RWPE1 (cell line): ENCODE measurements at places on chromosomes 3 and 15.

DNA sequence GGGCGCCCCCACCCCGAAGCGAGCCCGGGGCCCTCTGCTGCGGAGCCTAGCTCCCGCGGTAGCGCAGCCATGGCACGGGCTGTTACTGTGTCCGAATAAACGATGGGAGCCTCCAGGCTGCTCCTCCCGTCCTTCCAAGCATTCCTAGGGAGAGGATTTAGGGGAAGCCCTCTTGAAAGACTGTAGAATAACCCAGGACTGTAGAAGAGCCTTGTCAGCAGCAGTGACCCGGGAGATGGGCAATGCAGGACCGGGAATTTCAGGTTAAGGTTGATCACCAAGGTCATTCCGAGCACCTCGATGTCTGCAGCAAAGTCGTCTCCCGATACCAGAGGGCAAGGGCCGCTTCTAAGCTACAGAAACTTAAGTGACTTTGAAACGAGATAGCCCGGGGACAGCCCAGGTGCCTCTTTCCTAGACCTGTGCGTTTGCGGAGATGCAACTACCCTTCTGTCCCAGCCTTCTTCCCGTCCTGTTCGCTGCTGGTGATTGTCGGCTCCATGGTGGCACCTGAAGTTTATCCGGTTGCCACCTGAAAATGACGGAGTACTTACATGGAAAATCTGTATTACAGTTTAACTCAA, 753 bp upstream of the MYO5A start:
- DNase-seq, result no peak

GRCh38 chr3:192817506-192817905, 90.2 kb upstream of the FGF12 start:
- DNase-seq, result no peak

DNA sequence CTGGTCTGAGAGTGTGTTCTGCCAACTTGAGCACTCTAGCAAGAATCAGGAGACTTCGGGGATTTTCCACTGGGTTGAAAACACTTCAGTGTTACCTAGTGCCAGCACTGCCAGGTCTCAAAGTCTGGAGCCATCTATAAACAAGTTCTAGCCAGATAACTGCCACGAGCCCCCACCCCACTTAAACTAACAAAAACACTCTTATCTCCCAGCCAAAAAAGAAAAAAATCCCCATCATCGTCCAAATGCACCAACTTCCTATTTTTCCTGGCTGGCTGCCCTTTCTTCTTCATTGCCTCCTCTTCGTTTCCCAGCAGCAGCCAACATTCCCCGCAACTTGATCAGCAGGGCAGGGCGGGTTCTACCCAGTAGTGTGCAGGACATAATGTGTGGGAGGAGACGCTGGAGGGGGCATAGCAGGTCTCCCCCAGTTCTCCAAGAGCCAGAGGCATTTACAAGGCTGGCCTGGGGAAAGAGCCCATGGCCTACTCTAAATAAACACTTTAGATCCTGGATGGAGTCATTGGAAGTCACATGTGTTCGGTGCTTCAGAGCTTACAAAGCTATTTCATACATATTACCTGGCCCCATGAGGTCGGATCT, 29.5 kb downstream of the C2CD4B start:
- DNase-seq, result no peak

DNA sequence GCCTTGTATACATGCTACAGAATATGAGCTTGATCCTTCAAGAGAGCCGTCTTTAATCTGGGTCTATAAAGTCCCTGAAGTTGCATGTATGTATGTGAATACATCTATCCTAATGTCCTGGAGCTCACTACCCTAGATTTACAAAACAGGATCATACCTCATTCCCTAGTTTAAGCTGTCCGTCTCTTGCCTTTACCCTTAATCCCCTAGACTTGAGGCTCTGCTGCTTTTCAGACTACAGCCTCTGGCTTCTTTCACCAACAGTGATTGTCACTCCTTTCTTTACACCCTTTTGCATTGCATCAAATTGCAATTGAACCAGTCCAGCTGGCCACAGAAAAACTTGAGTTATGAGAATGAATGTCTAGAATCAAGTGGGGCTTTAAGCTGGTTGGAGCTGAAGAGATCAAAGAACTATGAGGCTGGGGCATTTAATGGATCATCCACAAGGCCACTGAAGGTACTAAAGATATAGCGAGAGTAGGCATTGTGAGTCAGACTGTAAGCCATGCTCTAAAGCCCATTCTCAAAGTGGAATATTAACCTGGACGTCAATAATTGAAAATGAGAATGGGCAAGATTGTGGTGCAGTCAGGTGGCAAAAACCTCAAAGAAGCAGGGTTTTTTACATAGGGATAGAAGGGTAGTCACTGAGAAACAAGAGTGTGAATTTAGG, 12.3 kb upstream of the PLD1 start:
- DNase-seq, result no peak

- peak; percentile 58 for DNase-seq
These were observed 114.6 kb downstream of the NFKBIZ start for GRCh38 chr3:101963902-101964362.

- no peak for DNase-seq
These were observed 10.9 kb downstream of the RARB start for GRCh38 chr3:25438791-25439555.

DNA sequence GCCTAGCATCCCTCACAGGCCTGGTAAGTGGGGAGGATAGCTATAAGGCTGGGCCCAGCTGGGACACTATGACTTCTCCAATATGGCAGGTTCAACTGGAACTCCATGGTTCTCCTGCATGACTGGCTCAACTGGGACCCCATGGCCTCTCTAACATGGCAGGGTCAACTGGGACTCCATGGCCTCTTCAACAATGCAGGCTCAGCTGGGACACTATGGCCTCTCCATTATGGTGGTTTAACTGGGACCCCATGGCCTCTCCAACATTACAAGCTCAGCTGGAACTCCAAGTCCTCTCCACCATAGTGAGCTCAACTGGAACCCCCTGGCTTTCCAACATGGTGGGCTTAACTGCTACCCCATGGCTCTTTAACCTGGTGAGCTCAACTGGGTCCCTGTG, 58.2 kb upstream of the SEC61A1 start:
- DNase-seq, result no peak

- no peak for DNase-seq
These were observed 13.1 kb downstream of the RYK start for GRCh38 chr3:134237454-134238145.

DNA sequence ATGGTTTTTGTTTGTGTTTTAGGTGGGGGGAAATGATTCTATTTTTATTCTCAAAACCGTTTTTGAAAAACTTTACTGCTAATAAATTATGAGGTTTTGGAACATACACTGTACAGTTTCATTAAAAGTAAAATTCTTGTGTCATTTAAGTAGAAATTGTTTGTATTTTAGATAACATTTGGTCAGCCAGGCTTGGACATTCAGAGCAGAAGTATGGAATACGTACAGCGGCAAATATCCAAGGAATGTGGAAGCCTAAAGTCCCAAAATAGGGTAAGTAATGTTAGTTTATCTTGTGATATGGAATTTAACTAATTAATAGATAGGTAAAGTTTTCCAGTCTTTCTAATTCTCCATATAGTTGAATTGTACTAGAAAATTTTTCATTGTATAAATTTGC, 96.6 kb downstream of the SPRED1 start:
- DNase-seq, result no peak

DNA sequence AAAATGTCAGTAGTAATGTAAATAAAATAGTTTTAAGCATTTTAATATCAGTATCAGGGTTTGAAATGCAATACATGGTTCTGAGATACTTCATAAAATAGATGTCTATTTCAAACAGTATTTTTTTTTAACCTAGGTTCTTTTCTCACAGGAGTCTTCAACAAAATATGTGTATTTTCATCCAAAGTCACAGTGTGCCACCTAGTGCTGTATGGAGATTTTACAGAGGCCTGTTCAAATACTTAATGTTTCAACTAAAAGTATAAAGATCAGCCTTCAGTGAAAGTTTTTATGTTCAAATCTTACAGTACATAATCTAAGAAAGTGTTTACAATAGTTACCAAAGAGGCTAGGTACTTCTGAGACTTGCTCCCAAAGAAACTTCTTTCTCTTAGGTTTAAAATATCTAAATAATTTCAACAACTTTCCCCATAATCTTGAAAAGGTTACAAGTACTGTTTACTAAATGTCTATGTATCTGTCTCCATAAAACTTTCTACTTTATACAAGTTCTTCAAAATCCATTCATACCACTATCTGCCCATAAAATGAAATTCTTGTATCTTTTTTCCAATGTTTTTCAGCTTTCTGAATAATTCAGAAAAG, 38.3 kb downstream of the SCAPER start:
- peak; percentile 12 for DNase-seq

- DNase-seq, result no peak
These were observed 126.1 kb upstream of the ABHD17C start for GRCh38 chr15:80568876-80569605.

- no peak for DNase-seq
These were observed 16.2 kb downstream of the CEP19 start for GRCh38 chr3:196695849-196696226.

DNA sequence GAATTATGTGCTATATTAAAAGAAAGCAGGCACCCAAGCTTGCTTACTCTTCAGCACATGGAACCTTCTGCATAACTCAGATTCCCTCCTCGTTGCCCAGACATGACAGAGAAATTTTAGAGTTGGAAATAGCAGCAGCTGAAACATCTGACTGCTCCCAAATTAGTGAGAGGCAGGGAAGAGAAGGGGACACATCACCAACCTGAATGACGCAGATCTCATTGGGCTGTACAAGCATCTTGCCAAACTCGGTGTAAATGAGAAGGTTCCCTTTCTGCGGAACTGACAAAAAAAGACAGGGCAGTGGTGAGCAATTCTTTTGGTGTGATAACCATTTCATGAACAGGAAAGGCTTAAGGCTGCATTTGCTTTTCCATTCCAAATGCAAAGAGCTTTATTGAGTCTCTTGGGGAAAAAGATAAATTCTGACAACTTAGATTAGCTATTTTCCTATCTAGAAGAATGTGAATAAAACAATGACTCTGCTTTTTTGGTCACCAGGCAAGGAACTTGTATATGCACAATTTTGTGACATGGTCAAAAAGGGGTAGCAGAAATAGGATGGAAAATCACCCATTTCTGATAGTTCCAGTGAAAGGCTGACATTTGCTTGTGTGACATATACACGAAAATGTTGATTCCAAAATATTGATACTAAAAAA, 35.1 kb downstream of the HGD start:
- DNase-seq, result no peak

DNA sequence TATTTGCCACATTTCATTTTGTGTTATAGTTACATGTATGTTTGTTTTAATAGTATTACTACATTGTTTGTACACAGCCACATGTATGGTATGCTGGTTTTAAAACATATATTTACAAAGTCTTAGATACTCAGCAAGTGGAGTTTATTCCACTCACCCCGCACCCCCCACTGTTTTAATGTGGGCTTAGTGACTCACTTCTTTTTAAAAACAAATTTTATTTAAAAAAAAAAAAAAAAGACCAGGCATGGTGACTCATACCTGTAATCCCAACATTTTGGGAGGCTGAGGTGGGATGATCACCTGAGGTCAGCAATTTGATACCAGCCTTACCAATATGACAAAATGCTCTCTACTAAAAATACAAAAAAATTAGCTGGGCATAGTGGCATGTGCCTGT, 26.9 kb upstream of the TJP1 start:
- no peak for DNase-seq

- DNase-seq, result no peak
These were observed 51.6 kb upstream of the LCTL start for GRCh38 chr15:66617137-66618090.

DNA sequence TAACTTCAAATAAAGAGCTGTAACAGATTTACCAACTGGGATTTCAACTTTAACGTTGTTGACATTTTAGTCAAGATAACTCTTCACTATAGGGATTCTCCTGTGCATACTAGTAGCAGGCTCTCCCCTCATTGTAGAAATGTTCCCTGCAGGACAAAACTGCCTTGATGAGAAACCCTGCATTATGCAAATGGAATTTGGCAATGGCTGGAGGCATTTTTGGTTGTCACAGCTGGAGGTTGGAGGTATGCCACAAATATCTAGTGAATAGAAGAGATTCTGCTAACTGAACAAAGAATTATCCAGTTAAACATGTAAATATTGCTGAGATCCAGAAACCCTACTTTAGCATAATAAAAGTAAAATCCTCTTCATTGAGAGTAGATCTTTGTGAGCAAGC, 928.8 kb upstream of the ALCAM start:
- DNase-seq, result no peak

DNA sequence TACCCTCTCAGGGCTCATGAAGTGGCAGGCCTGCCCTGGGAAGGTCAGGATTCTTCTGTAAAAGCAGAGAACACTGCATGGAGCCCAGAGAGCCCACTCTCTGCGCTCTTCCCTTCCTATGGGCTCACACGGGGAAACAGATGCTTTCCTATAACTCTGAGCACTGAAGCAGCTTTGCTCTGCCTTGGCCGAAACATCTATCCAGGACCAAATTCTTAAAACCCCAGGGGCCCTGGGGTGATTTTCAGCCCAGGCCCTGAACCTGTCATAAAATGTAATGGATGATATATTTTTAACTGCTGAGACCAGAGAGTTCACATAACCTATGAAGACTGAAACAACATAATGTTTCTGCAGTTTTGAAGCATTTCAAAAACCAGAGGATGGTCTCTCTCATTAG, 249.9 kb upstream of the CTDSPL start:
- no peak for DNase-seq

- no peak for DNase-seq
These were observed 71.2 kb downstream of the RYK start for GRCh38 chr3:134179508-134179907.

GRCh38 chr3:144921710-144922109, 950.1 kb downstream of the DIPK2A start:
- no peak for DNase-seq

- DNase-seq, result no peak
These were observed 187.5 kb downstream of the MEGF11 start for GRCh38 chr15:66066005-66066404.

DNA sequence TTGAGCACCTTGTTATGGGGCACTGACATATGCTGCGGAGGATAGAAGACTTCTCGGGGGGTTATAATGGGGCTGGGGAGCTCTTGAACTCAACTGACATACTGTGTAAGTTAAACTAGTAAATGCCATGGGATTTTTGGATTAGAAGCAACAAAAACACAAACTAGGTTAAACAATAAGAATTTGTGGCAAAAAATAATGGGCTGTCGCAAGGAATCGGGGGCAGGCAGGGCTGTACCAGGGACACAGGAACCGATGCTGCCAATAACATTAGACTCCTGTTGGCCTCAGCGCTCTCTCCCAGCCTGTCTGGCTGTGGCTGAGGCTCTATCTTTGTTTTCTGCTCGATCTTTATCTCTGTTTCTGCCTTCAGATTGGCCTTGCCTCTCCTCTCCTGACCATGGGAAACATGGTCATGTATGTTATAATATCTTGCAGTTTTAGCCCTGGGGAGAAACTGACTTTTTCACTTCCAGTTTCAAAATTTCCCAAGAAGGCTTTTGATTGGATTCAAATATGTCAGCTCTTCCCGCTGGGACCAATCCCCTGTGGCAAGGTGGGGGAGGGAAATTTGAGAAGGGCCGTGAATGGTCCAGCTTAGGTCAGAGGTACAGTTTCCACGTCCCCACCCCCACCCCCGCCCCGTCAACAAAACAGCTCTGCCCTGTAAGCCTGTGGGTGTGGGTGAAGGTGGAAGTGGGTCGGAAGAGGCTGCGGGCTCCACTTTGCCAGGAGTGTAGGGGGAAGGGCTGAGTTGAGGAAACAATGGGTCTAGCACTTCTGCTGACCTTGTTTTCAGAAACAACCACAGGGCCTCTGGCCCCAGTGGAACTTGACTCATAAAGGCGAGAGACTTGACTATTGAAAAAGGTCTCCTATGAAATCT, 161.1 kb upstream of the TBL1XR1 start:
- DNase-seq, result peak; percentile 59
